ENCODE measurements at places on chromosomes 11 and 22.

DNA sequence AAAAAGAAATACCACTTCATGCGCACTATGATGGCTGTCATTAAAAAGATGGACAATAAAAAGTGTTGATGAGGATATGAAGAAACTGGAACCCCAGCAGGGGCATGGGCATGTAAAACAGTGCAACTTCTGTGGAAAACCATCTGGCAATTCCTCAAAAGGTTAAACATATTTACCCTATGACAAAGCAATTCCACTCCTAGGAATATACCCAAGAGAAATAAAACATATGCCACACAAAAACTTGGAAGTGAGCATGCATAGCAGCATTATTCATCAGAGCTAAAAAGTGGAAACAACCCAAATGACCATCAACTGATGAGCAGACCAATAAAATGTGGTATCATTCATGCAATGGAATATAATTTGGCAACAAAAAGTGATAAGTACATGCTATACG is 50.1 kb downstream of the LRRC32 start:
- no peak for DNase-seq

- no peak for DNase-seq
Observed at GRCh38 chr22:41899992-41900651, 14.8 kb downstream of the SHISA8 start.

DNA sequence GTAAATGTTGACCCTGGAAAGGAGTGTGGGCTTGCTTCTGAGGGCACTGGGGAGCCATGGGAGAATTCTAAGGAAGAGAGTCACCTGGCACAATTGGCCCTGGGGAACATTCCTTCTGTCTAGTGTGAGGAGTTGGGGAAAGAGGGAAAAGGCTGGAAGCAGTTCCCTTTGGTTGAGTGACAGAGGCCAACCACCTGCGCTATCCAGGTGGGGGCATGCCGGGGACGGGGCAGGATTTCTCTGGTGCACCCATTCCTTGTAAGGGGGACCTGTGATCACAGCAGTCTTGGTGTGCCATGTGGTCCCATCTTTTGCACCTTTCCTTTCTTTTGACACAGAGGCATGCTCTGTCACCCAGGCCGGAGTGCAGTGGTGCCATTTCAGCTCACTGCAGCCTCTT is 92.1 kb upstream of the GRK3 start:
- DNase-seq: no peak

- no peak for DNase-seq
Observed at GRCh38 chr11:114796954-114797721, 118.8 kb downstream of the NXPE2 start.

DNA sequence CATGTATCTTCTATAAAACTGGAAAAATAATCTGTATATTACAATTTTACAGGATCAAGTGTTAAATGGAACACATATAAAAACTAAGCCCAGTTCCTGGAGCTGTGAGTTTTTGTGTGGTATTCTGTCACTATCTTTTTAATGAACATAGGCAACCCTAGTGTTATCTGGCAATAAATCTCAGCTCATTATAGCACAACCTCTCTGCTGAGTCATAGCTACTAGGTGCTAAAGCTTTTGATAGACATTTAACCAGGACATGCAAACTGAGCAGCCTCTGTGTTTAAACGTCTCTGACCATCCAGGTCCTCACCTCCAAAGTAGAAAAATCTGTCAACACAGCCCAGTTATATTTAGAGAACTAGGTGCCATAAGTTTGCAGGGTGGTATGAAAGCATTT is 91.0 kb upstream of the CARD18 start:
- no peak for DNase-seq

DNA sequence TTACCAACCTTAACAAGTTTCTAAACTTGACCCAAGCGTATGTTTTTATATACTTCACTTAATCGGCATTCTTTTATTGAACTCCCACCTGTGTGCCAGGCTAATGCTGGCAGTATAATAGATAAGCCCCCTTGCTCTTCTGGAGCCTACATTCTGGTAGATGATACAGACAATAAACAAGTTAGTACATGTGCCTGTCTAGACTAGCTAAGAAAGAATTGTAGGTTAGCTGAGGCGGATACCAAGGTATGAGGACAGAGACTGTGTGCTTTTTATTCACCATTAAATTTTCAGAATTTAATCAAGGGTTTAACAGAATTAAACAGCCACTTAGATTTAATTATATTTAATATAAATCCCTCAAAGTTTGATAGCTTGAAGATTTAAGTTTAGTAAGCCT is 45.7 kb downstream of the TTC17 start:
- DNase-seq: no peak

- DNase-seq: no peak
Observed at GRCh38 chr22:20215742-20216141, 52.4 kb downstream of the RTN4R start.

DNA sequence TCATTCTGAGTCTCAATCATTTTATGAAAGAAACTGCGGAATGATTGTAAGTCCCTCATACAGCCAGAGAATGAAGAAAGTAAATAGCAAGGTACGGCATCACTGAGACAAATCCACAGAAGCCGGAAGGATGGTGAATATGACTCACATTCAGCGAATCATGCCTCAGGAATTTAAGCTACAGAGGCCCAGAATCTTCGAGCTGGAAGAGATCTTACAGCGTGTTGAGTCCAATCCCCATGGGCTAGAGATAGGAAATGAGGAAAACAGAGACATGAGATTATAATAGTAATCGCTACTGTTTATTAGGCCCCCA is 173.2 kb downstream of the KIF18A start:
- no peak for DNase-seq

DNA sequence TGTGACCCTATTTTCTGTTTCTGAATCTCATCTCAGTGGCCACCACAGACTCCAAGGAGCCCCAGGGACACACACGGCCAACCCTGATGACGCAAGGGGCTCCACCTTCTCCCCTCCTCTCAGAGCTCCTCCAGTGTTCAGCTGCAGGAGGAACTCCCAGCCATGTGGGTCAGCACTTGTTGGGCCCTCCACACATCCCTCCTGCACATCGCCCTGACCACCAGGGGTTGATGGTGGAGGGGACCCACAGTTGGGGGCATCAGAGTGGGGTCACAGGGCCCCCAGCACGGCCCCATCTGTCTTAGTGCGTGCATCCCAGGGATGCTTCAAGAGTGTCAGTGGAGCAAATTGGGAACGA is 499.6 kb downstream of the BRD1 start:
- DNase-seq: no peak

DNA sequence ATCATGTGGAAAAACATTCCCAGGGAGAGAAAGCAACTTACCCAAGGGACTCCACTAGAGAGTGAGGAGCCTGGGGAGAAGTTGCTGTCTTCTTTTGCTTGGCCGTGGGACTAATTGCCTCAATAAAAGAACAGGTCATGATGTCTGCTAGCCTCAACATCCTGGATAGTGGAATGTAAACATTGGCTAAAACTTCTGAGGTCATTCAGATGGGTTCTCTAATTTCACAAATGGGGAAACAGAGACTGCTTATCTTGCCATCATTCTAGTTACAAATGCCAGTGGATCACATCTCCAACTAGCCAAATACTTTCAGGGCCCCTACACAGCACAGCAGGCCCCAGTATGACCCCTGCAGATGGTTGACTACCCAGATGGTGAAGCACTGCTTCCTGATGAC is 28.4 kb upstream of the PAMR1 start:
- DNase-seq: no peak

Data from WERI-Rb-1 (cell line).